ENCODE measurements at places on chromosomes 4 and X.

DNA sequence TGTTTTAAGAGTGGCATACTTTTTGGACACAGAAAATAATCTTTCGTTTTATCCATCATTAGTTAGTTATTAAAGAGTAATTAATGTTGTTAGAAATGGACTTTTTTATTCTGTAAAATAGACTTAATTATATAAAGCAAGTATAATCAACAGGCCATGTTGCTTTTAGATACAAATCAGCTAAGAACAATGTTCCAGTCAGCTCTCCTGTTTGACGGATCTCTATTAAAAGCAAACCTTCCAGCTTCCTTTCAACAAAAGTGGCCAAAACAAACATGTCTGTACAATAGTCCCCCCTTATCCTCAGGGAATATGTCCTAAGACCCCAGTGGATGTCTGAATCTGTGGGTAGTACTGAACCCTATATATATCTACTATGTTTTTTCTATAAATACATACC is 4.9 kb upstream of the SLC10A4 start:
- no peak for DNase-seq

- no peak for DNase-seq
Measured at GRCh38 chr4:78613522-78614321, 62.2 kb downstream of the ANXA3 start.

DNA sequence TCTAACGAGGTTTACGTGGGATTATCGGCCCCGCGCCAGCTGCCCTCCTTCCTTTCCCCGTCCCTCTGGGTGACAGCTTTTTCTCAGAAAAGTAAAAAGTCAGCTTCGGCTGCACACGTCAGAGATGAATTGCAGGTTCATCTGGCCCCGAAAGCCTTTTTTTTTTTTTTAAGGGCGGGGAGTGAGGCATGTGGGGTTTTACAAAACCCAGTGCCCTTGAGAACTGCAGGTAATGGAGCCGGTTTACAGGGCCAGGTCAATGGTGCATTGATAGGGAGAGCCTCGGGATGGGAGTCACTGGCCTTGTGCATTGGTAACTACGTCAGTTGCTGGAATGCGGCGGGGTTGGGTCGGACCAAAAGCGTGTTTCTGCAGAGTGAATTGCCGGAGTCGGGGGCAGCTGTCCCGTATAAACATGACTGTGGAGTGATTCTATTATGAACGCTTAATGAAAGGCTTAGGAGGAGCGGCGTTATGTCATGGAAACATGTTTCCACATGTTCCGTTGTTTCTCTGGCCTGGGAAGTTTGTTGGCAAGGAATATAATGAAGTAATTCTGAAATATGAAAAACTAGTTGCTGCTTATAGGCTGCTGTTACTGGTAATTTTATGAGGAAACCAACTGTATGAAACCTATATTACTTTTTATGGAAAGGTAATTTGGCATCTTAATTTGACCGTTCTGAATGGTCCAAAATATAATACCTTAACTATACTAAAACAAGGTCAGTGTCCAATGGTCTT is 1.1 kb downstream of the HSPA4L start:
- DNase-seq: peak; percentile 29

DNA sequence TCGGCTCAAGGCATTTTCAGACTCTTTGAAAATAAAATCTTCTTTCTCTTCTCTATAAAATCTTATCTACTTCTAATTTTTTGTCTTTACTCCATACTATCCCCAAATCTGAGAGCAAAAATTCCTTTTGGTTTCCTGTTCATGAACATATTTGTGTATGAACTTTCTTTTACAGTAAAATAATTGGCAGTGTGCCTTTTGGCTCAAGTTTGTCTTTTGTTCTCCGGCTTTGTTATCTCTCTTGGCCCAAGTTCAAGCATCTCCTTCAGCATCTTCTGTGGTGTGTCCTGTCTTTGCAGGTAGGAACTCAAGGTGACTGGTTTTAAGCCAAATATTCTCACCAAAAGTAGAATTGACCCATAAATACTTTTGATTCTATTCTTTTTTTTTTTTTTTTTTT is 276.6 kb upstream of the FAT1 start:
- DNase-seq: peak; percentile 14

GRCh38 chr4:10115271-10115796 is 1.3 kb downstream of the WDR1 start:
- DNase-seq: peak; percentile 68
